ENCODE measurements at places on chromosomes 3 and 15.

GRCh38 chr15:53833134-53833624 lies 73.7 kb upstream of the WDR72 start:
- no peak for DNase-seq

GRCh38 chr3:194310060-194310835 lies 40.9 kb downstream of the CPN2 start:
- no peak for DNase-seq

GRCh38 chr15:101675015-101675414 lies 22.8 kb upstream of the TM2D3 start:
- DNase-seq, result no peak

DNA sequence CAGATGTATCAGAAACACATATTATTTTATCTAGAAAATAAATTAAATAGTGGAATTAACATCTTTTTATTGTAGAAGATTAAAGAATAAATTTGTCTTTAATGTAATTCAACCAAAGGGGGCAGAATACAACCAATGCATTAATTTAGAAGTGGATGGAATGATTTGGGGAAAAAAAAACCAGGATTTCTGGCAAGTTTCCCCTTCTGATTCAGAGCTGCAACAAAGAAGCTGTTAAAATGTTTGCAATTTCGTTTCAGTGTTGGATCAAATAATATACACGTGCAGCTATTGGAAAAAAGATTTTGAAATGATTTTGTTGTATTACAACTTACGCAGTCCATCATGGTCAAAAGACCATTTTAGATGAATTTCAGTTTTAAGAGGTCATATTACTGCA lies 71.6 kb upstream of the ZNF280D start:
- no peak for DNase-seq

- DNase-seq, result peak; percentile 15
Observed at GRCh38 chr3:27963519-27963918, 241.4 kb upstream of the EOMES start.

DNA sequence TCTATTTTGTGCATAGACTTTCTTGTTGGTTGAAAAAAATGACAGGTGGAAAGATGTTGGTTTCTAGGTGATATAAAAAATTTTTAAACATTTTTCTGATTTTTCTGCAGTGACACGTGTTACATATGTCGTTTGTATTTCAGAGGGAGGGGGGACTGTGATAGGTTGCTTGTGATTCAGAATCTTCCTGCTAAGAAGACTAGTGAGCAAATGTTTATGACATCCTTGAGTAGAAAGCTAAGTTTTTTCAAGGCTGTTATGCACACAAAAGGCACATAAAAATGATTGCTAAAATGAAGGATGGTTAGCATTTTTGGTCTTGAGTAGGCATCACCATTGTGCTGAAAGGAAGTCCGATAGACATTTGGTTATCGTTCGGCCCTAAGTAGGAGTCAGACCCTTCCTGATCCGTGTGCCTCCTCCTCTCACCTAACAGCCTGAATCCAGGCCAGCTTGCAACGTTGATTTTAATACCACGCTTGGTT lies 1.5 kb downstream of the ZNF639 start:
- no peak for DNase-seq

DNA sequence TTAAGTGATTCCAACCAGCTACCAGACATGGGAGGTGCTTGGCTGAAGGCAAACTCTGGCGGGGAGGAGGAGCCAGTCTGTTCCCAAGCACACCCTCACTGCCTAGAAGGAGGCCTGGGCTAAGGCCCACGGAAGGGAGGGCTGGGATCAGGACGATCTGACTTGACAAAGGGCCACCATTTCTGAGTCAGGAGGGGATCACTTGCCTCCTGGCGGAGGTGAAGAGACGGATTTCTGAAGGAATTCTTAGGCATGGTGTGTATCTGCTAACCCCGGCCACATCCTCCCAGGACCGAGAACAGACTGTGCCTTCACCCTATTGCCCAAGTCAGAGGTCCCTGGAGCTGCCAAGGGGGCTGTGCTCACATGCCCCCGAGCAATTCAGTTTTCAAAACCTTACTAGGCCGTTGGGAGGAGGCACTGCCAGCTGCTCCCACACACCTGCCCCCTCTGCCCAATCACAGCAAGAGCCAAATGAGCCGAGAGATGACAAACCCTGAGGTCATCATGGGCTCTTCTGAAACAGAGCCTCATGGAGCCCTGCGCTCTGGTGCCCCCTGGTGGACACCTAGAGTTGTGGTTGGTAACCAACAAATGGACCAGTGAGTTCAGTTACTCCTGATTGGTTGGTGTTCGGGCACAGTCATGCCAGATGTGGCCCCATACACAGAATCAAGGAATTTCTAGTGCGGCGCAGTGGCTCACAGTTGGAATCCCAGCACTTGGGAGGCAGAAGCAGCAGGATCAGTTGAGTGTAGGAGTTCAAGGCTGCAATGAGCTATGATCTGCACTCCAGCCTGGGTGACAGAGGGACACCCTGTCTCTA lies 6.5 kb upstream of the TNK2 start:
- DNase-seq, result peak; percentile 95

GRCh38 chr3:44845528-44846520 lies 15.9 kb upstream of the TMEM42 start:
- no peak for DNase-seq

GRCh38 chr3:57956119-57956832 lies 51.9 kb upstream of the FLNB start:
- no peak for DNase-seq

DNA sequence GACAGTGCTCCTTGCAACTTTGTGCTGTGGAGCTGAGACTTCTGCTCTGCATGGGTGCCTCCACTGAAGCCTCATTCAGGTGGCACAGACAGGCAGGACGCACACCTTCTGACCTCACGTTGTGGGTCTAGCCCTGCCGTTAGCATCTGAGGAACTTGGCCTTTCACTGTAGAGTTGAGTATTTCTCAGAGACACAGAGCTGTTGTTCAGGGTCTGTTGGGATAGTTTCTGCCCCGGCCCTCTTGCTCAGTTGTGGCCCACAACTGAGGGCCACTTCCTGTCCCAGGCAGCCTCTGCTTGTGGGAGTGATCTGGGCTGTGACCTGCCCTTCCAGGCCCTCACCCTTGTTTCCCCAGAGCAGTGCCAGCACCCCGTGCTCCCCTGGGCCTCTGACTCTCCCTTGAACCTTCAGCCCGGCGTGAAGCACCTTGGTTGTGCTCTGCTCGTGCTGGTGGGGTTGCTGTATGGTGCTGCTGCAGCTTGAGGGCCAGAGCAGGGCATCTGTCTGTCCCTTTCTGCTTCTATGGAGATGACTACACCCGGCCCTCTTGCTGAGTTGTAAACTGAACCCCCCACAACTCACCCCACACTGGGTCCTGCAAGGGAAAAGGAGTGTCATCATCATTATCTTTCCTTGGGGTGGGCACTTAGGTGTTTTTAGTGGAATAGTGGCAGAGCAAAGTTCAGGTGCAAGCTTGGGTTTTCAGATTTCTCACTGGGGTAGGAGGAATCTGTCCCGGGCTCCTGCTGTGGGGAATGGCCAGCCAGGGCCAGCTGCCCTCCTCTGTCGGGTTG lies 11.7 kb downstream of the BAHD1 start:
- no peak for DNase-seq

GRCh38 chr15:77538793-77539497 lies 93.8 kb downstream of the LINGO1 start:
- DNase-seq, result no peak

DNA sequence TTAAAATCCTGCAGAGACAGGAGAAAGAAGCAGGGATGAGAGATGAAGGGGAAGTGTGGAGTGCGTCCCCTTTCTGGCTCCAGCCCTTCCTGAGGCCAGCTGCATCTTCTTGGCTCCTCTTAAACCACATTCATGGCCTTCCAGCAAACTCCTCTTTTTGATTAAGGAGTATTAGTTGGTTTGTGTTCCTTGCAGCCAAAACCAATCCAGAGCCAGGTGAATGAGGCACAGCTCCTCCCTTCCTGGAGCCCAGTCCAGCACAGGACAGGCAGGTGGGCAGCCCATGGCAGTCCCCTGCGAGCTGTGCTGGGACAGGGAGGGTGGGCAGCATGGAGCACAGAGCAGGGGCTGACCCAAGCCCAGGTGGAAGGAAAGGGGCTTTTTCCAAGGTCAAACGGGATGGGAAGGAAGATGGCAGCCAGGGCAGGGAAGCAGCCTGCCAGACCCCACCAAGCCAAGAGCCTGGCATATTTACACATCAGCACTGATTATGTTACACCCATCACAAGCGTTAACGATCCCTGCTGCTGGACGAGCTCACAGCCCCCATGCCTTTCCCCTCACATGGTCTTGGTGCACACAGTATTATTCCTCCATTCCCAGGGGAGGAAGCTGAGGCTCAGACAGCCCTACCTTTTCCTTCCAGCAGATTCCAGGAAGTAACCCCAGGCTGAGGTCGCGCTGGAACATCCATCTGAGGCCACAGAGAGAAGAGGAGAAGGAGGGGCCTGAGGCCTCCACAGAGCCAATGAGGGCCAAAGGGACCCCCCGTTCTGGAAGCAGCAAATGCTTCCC lies 175.6 kb downstream of the SMAD6 start:
- no peak for DNase-seq

GRCh38 chr3:127669541-127670228 lies 3.1 kb upstream of the ABTB1 start:
- DNase-seq, result no peak

GRCh38 chr15:72515591-72516389 lies 41.7 kb downstream of the ARIH1 start:
- no peak for DNase-seq

GRCh38 chr3:43017004-43017403 lies 37.9 kb downstream of the GASK1A start:
- no peak for DNase-seq

DNA sequence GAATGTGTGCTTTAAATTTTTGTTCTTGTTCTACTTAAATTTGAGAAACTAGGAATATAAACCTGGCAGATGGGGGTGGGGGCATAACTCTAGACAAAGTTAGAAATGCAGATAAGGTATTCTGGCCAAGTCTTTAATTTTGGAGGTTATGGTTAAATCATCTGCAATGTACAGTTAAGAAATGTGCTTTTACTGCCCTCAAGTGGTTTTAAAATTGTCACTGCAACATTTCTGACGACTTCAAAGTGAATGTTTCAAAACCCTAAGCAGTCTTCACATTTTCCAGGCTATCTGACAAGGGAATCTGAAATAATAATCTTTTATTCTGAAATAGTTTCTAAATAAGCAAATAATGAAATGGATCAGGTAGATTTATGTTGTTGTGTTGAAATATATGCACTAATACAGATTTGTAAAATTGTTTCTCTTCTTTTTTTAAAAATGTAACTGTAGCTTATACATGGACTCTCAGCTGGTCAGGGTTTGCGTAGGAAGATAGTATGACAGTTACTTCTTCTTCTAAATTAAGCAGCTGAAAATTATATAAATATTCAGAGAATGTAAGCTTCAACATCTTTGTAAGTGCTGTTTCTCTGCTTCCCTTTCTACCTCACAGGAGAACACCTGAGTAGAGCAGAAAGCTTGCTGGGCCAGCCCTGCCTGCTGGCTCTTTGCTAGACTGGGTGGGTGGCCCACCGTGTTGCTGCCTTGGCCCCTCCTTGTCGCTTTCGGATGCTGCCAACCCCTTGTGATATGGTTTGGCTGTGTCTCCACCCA lies 45.0 kb downstream of the SUCNR1 start:
- DNase-seq, result no peak

DNA sequence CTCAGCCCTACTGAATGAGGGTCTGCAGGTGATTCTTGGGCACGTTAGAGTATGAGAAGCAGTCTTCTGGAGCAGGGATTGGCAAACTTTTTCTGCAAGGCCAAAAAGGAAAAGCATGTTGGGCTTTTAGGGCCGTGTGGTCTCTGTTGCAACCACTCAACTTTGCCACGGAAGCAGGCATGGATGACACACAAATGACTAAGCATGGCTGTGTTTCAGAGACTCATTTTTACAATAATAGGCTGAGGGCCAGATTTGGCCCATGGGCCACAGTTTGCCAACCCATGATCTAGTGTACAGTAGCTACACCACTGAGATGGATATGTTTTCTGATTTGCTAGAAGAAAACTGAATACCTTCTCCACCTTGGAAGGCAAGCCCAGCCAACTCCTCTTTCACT lies 66.1 kb upstream of the PRICKLE2 start:
- DNase-seq, result no peak

DNA sequence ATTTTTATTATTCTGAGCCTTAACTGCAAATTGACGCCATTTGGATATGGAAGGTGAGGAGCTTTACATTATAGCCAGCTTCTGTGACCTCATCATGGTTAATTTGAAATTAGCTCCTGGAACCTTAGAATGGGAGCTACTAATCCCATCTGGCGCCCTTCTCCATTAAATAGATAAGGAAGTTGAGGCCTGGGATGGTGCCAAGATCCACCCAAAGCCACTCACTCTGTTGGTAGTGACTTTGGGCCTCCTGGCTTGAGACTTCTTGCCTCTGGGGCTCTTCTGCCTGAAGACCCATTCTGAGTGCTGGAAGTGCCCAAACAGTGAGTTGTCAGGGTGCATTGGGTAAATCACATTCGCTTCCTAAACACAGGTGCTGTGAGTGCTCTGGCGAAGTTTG lies 12.0 kb upstream of the HMCES start:
- no peak for DNase-seq

DNA sequence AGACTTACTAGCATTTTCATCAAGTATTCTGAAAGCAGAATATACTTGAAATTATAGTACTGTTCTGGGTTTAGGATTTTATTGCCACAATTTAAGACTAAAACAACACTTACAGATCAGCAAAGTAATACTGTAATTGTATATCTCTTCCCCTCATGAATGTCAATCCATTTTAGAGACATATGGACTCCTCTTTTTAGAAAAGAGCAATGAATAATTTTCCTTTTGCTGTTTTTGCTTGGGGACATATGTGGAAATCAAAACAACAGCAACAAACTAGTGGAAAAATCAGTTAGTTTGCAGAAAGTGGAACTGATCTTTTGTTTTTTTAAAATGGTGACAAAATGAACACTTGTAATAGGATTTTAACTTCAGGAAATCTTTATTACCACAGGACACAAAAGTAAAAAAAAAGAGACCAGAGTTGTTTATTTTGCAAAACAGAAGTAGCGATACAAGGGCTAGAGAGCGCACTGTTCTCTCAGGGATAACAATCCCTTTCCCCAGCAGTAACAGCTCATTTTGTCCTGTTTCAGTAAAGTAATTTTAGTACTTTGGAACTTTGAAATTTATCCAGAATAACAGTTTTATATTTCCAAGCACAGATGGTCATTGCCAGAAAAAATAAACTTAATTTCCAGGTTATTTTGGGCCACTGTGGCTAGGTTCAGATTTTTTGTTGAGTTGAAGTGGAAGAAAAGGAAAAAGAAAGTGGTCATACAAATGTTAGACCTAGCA lies 17.1 kb downstream of the LEKR1 start:
- DNase-seq, result no peak

- DNase-seq, result no peak
Observed at GRCh38 chr3:179739816-179740594, 87.2 kb downstream of the USP13 start.

- no peak for DNase-seq
Observed at GRCh38 chr3:128469556-128469955, 2.9 kb upstream of the DNAJB8 start.
